Right cardiac atrium (tissue), 5 donors: ENCODE measurements at places on chromosomes 2 and 18. TPM values are rescaled to one million over a fixed set of nuclear protein-coding genes. Genes with fewer than 3 reads are reported as not detected.

The CDH7 gene
- total RNA-seq: 0.12 TPM

The IL36RN gene
- total RNA-seq: not detected

The MC5R gene
- total RNA-seq: not detected

The ATG9A gene
- 77.7 TPM for total RNA-seq

The ACTR2 gene
- 114 TPM for total RNA-seq

The LTBP1 gene
- total RNA-seq: 115 TPM

The STAT4 gene
- 18.3 TPM for total RNA-seq

The LRP1B gene
- total RNA-seq: 0.34 TPM

The VWC2L gene
- not detected for total RNA-seq

The MYO5B gene
- total RNA-seq: 1.4 TPM

The ZSCAN30 gene
- total RNA-seq: 30.9 TPM
